ENCODE measurements at places on chromosomes 13 and 19. TPM values are rescaled to one million over a fixed set of nuclear protein-coding genes. Genes with fewer than 3 reads are reported as not detected.

TEX101 gene
- total RNA-seq = not detected

- DNase-seq = no peak
- no peak overlapping the region for H3K27ac ChIP-seq
- no peak overlapping the region for H3K4me3 ChIP-seq
- H3K27me3 ChIP-seq = no peaks in the 10 kb centered on the region
- no peaks in the 10 kb centered on the region for H3K4me1 ChIP-seq
Observed at GRCh38 chr13:20514866-20515265, 10.8 kb downstream of the CRYL1 start.

DNA sequence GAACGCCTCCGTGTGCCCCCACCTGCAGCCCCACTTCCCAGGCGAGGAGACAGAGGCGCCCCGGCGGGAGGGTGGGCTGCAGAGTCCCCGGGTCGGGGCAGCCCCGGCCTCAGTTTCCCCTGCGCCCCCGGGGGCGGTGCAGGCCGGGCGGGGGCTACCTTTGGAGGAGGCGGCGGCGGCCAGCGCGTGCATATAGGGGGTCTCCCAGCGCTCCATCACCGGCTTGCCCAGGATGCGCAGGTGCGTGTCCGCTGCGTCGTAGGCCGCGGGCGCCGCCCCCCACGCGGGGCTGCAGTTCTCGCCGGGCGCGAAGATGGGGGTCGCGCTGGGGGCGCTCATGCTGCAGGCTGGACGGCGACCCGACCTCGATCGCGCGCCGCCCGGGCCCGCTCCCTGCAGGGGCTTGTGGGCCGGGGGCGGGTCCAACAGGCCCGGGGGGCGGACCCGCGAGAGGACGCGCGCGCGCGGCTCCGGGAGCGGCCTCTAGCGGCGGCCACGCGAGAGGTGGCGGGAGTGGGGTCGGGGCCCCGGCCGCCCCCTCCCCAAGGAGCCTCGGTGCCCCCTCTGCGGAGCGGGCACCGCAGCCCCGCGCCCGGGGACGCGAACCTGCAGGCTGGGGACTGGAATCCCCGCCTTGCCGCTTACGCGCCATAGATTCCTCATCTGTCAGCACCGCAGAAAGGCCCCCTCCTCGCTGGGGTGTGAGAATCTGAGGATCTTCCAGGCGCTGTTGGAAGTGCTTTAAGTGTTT is at the start of gene GAMT:
Gene GAMT (minus strand): TSS at position 405 of the 751 bp plus-strand sequence. CDS start 66 bp downstream, at position 339.
- no peaks in the 10 kb centered on the region for H3K36me3 ChIP-seq
- DNase-seq = no peak
- peak within 1 kb of the TSS; percentile 21 for H3K4me3 ChIP-seq

DNA sequence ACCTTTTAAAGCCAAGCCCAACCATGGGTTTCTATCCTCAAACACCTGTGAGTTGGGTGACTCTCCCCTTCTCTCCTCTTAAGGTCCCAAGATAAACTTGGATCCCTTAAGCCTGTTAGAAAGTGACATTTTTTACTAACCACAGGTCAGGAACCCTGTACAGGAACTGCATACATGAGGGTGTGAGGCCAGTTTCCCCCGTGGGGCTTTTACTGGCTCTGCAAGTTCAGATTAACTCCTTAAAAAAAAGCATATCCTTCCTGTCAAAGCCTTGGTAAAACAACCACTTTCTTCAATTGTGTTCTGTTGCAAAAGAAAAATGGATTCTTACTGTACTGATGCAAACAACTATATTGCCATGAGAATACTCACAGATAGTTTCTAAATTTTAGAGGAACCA is 2638.7 kb upstream of the PCDH20 start:
- no peaks in the 10 kb centered on the region for H3K27me3 ChIP-seq
- no peaks in the 10 kb centered on the region for H3K4me1 ChIP-seq
- no peaks in the 10 kb centered on the region for H3K36me3 ChIP-seq
- no peak for DNase-seq
- no peak overlapping the region for H3K27ac ChIP-seq
- H3K4me3 ChIP-seq = no peak overlapping the region

GRCh38 chr13:113421673-113422270 is 31.5 kb downstream of the ADPRHL1 start:
- H3K27ac ChIP-seq = no peak overlapping the region
- H3K36me3 ChIP-seq = no peaks in the 10 kb centered on the region
- no peak overlapping the region for H3K4me3 ChIP-seq
